CD4-positive, alpha-beta T cell treated with Interleukin-2 at 100 ng/mL for 4 hours (primary cell): ENCODE measurements at places on chromosomes 16 and 17.

GRCh38 chr17:63838631-63839171 is 3.8 kb downstream of the SMARCD2 start:
- no peak for DNase-seq

DNA sequence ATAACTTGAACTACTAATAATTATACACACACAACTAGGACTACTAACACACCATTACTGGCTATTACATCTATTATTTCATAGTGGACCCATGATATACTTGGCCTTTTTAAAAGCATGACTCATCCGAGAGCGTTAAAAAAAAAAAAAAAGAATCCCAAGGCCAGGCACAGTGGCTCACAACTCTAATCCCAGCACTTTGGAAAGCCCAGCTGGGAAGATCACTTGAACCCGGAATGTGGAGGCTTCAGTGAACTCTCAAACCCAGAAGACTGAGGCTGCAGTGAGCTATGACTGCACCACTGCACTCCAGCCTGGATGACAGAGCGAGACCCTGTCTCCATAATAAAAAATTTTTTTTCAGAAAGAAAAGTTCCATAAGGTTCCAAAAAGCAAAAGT is 3.1 kb downstream of the GLG1 start:
- no peak for DNase-seq

GRCh38 chr16:54444851-54445458 is 158.4 kb upstream of the IRX3 start:
- no peak for DNase-seq

DNA sequence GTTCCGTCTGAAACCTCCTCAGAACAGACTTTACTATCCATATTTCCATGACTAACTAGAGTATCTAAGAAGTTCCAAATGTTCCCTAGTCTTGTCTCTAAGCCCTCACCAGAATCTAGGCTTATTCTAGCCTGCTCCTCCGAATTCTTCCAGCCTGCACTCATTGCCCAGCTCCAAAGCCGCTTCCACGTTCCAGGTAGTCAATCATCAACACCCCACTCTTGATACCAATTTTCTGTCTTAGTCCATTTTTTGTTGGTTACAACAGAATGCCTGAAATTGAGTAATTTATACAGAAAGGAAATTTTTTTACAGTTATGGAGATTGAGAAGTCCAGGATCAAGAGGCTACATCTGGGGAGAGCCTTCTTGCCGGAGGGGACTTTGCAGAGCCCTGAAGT is 21.1 kb downstream of the SLC38A8 start:
- no peak for DNase-seq

DNA sequence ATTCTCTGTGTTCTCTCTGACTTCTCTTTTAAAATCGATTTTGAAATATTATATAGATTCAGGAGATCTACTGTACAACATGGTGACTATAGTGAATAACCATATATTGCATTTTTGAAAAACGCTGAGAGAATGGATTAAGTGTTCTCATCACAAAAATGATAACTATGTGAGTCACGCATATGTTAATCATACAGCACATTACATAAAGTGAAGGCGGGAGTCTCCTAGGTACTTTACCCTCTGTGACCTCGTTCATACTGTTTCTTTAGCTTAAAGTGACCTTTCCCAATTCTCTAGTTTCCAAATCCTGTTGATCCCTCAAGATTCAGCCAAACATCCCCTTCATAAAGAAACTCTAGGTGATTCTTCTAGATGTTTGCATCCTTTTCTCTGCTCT is 3.1 kb upstream of the KRTAP3-2 start:
- no peak for DNase-seq

DNA sequence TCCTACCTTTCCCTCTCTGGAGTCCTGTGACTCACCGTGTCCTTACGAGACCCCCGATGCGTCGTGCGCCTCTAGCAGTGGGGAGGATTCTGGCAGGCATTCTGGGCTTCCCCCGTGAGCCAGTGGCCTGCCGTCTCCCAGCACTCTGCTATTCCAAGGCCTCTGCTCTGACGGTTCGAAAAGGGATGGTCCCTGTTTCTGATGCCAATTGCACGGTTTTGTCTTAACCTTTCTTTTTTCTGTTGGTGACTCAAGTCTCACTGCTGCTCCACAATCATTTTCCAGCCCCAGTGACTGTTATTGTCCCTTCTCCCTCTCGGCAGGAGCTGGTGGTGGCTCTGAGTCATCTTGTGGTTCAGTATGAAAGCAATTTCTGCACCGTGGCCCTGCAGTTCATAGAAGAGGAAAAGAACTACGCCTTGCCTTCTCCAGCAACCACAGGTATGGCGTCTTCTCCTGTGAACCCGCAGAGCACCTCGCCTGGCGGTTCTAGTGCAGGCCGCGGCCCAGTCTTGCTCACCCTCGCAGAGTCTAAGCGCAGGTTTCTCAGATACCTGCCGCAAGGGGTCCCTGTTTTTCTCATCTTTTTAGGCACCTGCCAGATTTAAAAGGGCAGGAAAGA is 100.1 kb upstream of the CHMP6 start:
- DNase-seq: peak; percentile 93

- DNase-seq: no peak
Observed at GRCh38 chr16:87347932-87348615, 30.9 kb upstream of the C16orf95 start.

DNA sequence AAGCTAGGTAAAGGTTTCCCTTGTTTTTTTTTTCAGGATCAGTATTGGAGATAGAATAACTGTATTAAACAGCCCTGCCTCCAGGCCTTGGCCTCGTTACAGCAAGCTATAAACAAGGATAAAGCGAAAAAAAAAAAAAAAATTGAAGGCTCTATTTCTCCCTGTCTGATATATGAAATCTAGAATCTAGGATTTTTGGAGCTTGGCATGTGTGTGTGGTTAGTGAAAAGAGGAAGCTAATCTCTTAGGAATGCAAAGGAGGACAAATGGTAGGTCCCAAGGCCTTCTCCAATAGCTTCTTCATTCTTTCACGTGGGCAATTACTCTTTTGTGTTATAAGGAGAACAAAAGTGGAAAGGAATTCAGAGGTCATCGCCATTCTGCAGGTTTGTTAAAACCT is 470.3 kb downstream of the TMEM114 start:
- no peak for DNase-seq
